Activated CD4-positive, alpha-beta T cell treated with anti-CD3 and anti-CD28 coated beads, Interleukin-2, amount 50 U/mL, for 1 hour (primary cell): ENCODE measurements at places on chromosomes 4 and X.

GRCh38 chr4:105944540-105944939 lies 49.3 kb downstream of the NPNT start:
- no peak for DNase-seq

DNA sequence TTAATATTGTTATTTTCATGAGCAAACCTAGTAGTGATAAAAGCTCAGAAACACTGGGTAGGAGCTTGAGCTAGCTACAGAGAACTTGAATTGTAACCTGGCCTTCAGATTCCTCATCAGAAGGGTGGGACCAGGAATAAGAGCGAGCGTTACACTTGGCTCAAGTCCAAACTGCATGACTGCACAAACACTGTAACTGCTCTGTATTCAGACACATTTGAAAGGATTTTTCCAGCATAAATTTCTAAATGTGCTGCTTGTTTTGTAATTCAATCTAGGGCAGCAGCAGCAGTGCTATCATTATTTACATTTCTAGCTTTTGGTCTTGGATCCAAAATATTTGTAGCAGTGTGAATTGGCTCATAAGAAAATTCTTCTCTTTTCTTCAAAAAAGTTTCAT lies 133.0 kb upstream of the TMLHE start:
- no peak for DNase-seq

DNA sequence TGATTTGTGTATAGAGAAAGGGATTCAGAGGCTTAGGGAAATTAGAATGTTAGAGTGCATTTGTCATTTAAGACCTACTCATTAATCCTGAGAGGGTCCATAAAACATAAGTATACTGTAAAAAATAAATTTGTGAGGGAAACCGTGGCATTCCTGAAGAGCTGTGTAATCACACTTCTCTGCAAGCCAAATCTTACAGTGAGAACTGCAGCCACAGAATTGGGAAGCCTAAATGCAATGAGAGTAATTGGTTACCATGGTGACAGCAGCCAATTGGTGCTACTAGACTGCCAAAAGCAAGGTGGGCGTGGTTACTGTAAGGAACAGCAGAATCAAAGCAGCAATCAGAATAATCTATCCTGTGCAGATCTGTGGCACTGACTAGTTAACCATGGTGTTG lies 345.2 kb upstream of the GRID2 start:
- no peak for DNase-seq

- DNase-seq: peak; percentile 3
These were observed 25.9 kb downstream of the HOPX start for GRCh38 chr4:56655209-56655626.

DNA sequence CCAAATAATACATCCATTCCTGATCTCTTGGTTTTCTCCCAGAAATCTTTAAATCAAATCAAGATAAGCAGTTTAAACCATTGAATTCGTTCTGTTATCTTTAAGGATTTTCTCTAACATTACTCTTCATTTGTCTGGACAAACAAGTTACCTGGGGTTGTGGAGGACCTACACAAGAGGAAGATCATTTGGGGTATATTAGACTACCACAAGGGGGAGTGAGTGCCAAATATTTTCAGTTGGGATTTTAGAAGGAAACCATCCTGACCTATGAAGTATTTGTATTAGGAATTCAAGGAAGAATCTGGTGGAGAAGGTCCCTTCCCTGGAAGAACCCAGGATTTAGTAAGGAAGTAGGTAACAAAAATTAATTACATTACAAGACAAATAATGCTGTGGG lies 12.0 kb upstream of the DCHS2 start:
- DNase-seq: no peak
